ENCODE measurements at places on chromosomes 5 and 9.

DNA sequence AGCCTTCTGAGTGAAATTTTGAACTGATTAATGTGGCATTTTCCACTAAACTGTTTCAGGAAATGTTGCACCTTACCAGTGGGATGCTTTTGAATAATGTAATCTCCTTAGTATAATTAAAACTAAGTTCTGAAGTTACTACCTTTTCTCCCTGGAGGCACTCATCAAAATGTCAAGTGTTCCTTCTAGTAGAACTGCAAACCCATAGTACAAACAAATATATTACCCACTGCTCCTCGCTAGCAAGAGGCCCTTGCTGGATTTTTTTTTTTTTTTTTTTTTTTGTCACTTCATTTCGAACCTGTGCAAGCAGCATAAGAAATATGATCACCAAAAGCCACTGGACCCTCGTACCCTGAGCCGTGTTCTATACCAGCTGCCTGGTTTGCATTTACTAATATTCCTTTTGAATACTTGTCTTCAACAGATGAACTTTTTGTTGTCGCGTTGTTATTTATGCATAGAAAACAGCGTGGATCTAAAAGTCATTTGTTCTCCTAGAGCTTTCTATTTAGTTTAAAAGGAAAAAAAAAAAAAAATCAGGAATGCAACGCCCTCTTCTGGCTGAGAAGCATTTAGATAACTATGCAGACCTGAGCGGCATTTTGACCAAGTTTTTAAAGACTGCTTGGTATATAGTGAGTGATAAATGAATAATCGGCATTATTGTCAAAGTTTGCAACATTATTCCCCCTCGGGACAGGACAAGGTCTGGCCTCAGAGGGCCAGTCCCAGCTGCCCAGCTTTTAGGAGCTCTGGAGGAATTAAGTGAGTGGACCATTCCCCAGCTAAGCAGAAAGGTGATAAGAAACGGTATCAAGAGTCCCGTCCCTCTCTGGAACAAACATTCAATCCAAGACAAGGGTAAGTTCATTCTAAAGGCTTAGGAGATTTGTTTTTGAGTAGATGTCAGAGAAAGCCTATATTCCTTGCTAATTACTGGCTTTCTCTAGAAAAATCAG, 162.5 kb upstream of the KIF2A start:
- DNase-seq = no peak

DNA sequence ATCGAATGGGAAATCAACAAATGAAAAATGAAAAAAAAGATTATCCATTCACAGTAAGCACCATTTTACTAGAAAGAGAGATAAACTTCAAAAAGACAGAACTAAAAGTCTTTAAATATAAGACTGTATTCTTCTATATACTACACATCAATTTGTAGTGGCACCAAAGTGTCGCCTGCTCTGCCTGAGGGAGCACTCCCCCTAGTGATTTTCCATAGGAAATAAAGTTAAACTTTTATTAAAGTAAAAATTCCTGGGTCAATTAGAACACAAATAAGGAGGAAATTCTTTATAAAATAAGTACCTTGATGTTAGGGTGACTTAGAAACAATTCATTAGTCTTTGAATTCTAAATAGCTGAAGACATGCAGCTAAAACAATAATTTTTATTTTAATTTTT, 9.7 kb downstream of the RAD1 start:
- no peak for DNase-seq

DNA sequence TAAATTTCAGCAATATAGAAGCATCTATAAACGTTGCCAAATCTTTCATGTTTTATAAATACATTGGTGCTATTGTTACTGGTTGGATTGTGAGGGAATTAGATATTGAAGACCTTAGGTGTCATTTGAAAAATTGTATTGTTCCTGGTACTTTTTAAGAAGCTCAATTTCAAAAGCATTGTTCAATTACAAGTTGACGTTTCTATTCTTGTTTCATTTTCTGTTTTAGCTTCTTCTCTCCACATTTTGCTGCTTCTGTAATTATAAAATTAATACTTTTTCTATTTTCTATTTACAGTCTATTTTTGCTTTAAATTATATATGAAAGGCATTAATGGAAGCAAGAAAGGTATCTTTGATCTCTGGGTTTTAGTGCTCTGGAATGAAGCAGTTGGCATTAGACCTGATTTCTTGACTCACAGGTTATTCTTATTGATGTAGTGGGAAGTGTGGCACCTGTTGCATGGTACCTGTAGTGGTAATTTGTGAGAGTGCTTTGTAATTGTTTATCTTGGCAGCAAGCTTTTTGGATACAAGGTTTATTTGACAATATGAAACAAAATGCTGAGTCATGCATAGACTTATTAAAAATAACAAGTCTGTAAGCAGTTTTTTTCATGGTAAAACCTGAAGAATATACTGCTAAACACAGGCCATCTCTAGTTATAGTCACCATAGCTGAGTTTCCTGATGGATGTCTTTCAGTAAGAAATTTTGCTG, 13.2 kb downstream of the MACIR start:
- DNase-seq = no peak

DNA sequence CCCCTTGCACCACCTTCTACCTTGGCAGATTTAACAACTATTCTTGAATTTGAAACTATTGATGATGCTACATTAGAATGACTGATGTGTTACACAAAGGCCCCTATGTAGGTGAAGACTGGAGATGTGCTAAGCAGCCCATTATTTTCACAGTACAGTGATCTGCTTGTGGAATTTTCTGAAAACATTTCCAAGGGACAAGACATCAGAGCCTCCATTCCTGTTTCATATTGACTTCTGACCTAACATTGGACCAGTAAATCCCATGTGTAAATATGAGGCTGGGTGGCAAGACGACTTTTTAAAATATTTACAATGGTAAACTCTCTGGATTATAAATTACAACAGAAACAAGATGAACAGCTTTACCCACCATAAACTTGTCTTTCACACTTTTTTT, 265.8 kb upstream of the EFNA5 start:
- no peak for DNase-seq

DNA sequence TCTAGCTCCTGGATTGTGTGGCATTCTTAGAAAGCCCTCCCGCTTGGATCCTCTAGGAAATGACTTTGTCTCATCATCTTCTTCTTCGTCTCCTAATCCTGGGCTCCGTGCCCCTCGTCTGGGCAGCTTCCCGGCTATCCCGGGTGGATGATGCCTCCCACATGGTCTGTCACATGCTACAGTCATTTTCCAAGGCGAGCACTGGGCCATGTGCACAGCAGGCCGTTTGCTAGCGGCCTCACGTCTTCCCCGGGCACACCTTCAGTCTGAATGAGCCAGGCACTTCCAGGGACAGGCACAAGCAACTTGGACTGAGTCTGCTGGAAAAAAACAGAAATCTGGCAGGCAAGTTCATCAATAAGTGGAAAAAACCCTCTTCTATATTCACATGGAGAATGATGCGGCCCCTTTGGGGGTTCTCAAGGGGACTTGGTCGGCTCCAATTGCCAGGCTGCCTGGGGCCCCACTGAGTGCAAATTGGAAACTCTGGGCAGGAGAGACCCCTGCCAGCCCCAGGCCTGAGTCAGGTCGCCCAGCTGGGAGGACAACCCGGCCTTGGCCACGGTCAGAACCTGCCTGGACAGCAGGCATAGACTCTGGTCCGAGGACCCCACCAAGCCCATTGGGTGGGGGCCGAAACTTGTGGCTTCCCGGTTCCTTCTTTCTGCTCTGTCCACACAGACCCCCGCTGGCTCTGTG, 11.1 kb upstream of the WNK2 start:
- no peak for DNase-seq

GRCh38 chr5:67102708-67103107, 93.9 kb downstream of the CD180 start:
- DNase-seq = no peak

DNA sequence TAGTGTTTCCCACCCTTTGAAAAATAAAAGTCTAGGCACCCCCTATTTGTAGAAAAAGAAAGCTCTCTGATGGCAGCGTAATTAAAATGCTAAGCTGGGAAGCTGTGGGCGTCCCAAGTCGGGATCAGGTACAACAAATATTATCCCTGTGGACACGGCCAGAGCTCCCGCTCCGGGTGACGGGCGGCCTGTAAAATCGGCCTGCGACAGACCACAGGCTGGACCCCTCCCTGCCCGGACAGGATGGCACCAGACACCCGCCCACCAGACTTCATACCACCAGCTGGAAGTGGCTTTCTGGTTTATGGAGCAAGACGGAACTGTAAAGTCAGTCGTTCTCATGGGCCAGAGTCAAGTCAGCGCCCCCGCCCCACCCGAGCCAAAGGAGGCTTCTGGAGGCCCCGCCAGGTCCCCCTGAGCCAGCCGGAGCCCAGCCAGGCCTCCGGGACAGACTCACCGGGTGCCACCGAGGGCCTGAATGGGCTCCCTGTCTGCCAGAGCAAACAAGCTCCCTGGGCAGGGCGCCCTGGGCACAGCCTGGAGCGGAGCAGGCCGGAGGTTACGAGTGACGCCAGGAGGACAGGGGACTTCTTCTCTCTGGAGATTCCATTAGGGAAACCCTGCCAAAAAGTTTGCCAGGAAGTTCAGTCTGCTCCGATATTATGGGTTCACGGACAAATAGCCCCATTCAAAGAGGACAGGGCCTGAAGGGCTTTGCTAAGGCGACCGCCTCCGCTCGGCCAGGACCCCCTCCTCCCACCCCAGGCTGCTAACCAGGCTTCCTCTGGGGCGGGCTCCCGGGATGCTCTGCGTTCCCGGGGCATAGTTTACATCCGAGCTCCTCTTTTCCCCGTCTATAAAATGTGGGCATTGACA, 173.7 kb downstream of the ERCC6L2 start:
- DNase-seq = no peak

GRCh38 chr5:30747412-30747811, 446.1 kb upstream of the CDH6 start:
- DNase-seq = no peak

GRCh38 chr5:119063579-119064379, 7.1 kb upstream of the DMXL1 start:
- DNase-seq = no peak

GRCh38 chr9:134768709-134769351, 111.8 kb upstream of the FCN2 start:
- DNase-seq = no peak

DNA sequence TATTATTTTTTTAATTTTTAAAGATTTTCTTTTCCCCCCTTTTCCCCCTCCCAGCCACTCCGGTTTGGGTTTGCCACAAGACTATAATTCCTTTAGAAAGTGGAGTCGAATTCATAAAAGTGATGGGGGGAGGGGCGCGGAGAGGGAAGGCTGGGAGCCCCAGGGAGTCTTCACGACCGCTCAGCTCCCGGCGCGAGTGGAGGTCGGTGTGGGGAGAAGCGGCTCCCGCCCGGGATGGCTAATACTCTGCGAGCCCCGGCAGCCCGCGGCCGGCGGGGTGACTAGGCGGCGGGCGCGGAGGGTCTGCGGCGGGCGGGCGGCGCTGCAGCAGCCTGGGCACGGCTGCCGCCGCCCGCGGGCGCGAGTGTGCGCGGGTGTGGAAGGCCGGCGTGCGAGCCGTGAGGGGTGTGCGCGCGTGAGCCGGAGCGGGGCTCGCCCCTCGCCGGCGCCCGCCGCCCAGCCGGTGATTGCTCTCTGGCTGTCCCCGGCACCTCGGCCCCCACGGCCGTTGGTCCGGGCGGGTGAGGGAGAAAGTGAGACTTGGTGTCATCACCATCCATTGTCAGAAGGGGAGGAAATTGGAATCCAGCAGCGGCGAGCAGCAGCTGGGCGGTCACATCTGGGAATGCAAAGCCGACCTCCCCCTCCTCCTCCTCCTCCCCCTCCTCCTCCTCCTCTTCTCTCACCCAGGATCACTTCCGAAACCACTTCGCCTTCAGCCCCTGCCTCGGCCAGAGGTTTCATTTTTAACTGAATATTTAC, at the start of gene PARP8:
Gene PARP8 (plus strand): TSS at position 377 of the 762 bp plus-strand sequence. CDS start 459 bp downstream, outside the sequence.
- no peak for DNase-seq

- DNase-seq = no peak
Observed at GRCh38 chr5:80034559-80034958, 589 bp upstream of the THBS4 start.

- DNase-seq = no peak
Observed at GRCh38 chr9:135809166-135809565, 98.2 kb downstream of the CAMSAP1 start.

GRCh38 chr5:58404734-58405133, 55.2 kb downstream of the PLK2 start:
- no peak for DNase-seq

DNA sequence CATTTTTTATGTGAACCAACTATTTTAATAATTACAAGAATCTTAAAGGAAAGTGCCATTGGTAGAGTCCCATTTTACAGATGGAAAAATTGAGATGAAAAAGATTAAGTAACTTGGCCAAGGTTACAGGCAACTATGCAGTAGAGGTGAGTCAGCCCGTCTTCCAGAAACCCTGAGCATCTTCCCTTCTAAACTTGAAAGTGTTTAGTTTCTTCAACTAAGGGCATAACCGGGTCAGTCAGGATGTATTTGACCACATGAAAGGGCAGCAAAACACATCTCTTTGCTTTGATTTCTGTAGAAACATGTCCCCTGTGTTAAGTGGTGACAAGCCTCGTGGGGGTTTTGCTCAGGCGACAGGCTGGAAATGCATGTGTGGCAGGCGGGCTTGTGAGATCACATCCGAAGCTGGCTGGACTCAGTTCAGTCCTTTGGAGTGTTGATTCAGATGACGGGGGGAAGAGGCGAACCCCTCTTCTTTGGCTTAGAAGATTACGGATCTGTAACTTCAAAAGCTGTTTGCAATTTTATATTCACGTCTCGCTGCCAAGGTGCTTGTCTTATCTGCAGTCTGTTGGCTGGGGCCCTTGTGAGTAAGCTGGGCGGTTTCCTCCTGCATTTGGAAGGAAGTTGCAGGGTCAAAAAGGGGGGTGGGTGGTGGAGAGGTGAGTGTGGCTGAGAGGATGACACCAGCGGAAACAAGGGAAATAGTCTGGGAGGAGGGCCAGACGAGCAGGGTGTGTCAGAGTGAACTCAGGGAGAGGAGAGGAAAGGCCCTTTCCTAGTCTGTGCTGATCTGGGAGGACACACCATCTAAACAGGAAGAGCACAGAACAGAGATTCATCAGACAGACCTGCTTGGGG, 78.9 kb upstream of the RPS23 start:
- DNase-seq = no peak

DNA sequence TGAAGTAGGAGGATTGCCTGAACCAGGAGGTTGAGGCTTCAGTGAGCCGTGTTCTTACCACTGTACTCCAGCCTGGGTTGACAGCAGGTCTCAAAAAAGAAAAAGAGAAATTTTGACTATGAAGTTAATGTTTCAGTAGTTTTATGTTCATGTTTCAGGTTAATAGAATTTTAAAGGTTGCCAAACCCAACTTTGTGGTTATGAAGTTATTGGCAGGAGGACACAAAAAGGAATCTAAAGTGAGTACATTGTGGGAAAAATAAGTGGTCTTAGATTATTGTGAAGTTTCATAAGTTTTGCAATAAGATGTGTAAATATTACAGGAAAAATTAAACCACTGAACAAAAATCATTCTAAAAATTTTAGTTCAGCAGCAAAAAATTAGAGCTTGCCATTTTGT, 78.6 kb downstream of the GOLM1 start:
- DNase-seq = no peak

- DNase-seq = no peak
Observed at GRCh38 chr9:7982907-7983306, 183.3 kb upstream of the DMAC1 start.

- DNase-seq = no peak
Observed at GRCh38 chr9:110048976-110049698, 158.8 kb downstream of the C9orf152 start.

GRCh38 chr9:134163371-134164196, 780 bp downstream of the RNU6ATAC start:
- peak; percentile 13 for DNase-seq

- DNase-seq = no peak
Observed at GRCh38 chr5:135340568-135340967, 58.5 kb downstream of the MACROH2A1 start.

- no peak for DNase-seq
Observed at GRCh38 chr5:2110137-2110933, 227.6 kb upstream of the IRX4 start.

Data from NCI-H1930 (cell line).